ENCODE measurements at places on chromosomes 7 and 10. TPM values are rescaled to one million over a fixed set of nuclear protein-coding genes. Genes with fewer than 3 reads are reported as not detected.
A peak's percentile ranks its signal among the peaks of the same experiment; 100 is the strongest.

Gene AGMO
- 6.9 TPM for total RNA-seq

Gene GPR85
- 1.6 TPM for total RNA-seq

Gene AS3MT
- 0.49 TPM for total RNA-seq

Gene SND1
- total RNA-seq: 125 TPM

Gene ITGB8
- 207 TPM for total RNA-seq

DNA sequence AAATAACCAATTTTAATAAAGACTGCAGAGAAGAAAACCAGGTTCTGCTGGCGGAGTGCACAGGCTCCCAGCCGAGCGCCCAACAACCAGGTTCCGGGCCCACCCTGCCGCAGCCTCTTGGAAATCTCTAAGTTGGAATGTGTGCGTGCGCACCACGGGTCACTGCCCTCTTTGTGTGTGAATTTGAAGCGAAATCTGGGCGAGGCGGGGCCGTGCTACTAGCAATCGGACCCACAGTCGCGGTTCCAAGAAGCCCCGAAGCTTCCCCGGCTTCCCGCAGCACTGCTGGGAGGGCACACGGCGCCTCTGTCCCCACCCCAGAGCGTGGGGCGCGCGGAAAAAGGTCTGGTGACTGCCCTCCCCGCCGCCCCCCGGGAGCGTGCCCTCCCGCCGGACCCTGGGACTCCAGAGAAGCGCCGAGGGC lies 666 bp upstream of the MAP3K8 start:
- peak; percentile 89 for DNase-seq

- no peak for DNase-seq
These were observed 96.8 kb upstream of the PHYHIPL start for GRCh38 chr10:59079386-59080226.

DNA sequence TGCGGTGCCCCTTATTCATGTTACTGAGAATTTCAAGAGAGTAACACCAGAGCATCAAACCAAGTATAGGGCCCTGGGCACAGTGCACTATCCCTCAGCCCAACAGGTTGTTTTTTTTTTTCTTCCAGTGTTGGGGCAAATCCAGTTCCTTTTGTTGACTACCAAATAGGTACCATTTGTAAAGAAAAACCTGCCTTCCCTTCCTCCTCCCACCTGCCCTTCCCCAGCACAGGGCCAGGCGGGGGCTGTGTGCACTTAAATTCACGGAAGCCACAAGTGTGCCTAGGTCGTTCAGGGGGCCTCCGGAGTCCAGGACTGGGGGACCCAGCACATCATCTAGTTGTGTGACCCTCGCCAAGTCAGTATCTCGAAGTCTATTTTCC lies 595 bp upstream of the SFXN4 start:
- no peak for DNase-seq

GRCh38 chr10:48363617-48364355 lies 57.3 kb downstream of the MAPK8 start:
- DNase-seq: no peak

DNA sequence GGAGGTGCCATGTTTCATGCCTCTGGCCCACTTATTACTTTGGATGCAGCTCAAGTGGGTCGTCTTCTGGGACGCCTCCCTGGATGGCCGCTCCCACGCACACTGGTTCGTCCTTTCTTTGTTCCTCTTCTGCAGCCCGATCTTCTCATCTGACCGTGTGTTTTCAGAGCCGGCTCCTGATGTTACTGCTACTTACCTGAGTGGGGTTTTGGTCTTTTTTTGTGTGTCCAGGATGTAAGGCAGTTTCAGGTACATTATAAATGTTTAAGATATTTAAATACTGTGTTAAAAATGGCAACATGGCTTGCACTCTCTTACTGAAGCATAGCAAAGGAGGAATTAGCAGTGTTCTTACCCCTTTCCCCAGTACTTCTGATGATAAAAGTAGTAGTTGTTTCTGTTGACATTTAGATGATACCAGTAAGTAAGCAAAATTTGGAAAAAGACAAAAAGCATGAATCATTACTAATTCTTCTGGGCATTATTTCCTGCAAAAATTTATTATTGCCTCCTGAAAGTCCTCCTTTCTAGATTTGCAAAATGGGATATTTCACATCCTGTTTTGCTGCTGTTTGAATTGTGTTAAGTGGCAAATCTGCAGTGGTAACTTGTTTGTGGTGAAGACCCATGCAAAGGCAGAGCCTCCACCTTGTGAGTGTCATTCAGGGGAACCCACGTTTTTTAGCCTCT lies 59.4 kb downstream of the SHH start:
- no peak for DNase-seq

DNA sequence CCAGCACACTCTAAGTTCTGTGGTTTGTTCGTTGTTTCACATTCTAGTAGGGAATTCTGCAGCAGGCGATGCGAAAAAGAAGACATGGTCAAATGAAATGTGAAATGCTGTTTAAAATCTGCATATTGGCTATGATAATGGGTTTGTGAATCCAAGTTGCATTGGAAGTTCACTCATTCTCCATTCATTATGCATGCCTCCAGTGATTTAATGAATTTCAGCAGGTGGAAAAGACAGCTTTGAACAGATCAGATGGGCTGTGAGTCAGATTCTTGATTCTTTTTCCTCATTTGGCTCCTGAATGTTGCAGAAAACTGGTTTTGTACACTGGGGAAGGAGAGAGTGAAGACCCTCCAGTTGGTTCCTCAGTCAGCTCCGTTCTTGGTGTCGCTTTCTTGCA lies 52.1 kb downstream of the PNLIPRP2 start:
- no peak for DNase-seq

- no peak for DNase-seq
These were observed 370.8 kb downstream of the EXOC4 start for GRCh38 chr7:133623721-133624120.

GRCh38 chr7:102433219-102434038 lies at the start of gene ORAI2:
Gene ORAI2 (plus strand): TSS chr7:102433575. CDS start chr7:102438957, 5,382 bp downstream.
- DNase-seq: peak; percentile 92

GRCh38 chr7:18684916-18685315 lies 189.4 kb downstream of the HDAC9 start:
- no peak for DNase-seq

DNA sequence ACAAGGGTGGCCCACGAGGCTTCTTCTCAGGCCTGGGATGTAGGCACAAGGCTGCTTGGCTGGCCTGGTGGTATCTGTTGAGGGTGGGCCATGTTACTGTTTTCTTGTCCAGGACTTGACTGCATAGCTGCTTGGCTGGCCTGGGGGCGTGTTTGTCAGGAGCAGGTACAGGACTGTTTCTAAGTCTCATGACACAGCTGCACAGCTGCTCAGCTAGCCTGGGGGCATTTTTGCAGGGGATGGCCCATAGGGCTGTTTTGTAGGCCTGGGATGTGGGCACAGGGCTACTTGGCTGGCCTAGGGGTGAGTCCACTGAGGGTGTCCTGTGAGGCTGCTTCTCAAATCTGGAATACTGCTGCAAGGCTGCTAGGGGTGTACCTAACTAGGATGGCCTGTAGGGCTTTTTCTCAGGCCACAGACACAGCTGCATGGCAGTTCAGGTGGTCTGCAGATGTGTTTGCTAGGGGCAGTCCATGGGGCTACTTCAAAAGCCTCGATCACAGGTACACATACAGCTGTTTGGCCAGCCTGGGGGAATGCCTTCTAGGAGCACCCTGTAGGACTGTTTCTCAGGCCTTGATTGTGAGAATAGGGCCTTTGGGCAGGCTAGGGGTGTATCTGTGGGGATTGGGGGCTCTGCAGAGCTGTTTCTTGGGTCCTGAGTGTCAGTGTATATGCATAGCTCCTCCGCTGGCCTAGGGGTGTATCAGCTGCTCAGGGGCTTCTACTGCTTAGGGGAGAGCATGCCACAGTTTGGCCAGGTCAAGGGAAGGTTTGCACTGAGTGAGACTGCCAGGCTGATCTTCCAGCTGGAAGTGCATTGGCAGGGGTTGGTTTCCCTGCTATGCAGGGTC lies 26.6 kb upstream of the PLA2G12B start:
- DNase-seq: no peak
